Pulmonary artery endothelial cell (primary cell): ENCODE measurements at places on chromosomes 11 and 22. TPM values are rescaled to one million over a fixed set of nuclear protein-coding genes. Genes with fewer than 3 reads are reported as not detected.

Gene P4HA3
- 32.4 and 40.7 TPM in 2 replicates for total RNA-seq

Gene GGT5
- total RNA-seq: 1.8 and 7.0 TPM in 2 replicates

Gene LDHAL6A
- total RNA-seq: not detected in 2 replicates

Gene SUSD2
- total RNA-seq: 0.07 and 0.18 TPM in 2 replicates

Gene CXCR5
- not detected in 2 replicates for total RNA-seq

Gene SMC1B
- under 0.01 and 0.04 TPM in 2 replicates for total RNA-seq

Gene LINC01488
- total RNA-seq: not detected in 2 replicates

Gene KCNJ5
- 0.04 TPM in 1 of 2 replicates, not detected in the other for total RNA-seq

DNA sequence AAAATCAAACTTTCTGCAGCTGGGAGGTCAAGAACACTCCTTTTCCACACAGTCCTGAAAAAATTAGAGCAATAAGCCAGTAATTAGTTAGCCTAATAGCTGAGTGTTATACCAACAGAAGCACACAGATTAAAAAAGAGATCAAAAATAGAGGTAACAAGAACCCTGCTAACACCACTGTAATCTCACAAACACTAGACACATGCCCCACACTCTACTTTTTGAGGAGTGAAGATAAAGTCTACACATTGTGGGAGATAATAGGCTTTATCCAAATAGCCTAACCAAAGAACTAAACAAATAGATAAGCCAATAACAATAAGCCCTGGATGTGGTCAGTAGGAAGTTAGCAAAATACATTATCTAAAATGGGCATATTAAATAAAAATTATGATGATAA lies 372.7 kb upstream of the ANO5 start:
- DNase-seq: no peak

DNA sequence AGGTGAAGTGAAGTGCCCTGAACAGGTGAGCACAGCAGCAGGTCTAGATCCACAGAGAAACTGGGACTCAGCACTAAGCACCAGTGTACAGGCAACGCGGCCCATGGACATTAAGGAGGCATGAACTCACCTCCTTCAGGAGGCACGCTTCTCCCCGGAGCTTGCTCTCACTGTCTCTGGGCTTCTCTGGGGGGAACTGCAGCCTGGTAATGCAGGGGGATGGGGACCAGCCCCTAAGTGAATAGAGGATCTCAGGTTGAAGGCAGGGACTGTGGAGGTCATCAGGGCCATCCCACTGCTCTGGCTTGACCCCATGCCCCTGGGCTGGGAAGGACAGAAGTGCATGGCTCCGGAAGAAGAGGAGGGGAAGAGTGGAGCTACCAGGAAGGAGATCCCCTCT lies 495.6 kb upstream of the B3GAT1 start:
- no peak for DNase-seq

DNA sequence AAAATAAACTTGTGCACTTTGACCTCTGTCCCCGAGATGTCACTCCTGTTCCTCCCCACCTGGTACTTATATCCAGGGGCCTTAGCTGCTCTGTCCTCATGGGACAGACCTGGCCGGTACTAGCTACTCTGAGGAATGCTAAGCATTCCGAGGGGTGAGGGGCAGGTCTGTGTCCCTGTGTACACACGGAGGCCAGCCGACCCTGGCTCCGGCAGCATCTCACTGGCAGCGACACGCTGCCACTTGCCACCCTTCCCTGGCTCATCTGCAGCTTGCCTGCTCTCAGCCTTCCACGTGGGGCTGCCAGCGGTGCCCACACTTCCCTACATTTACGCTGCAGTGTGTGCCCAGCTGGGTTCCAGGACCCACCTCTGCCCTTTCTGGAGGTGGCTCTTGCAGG lies 21.6 kb upstream of the TEF start:
- no peak for DNase-seq

GRCh38 chr11:113567867-113568544 lies 92.8 kb upstream of the DRD2 start:
- DNase-seq: no peak

GRCh38 chr22:25012741-25013143 lies 60.2 kb downstream of the KIAA1671 start:
- no peak for DNase-seq

DNA sequence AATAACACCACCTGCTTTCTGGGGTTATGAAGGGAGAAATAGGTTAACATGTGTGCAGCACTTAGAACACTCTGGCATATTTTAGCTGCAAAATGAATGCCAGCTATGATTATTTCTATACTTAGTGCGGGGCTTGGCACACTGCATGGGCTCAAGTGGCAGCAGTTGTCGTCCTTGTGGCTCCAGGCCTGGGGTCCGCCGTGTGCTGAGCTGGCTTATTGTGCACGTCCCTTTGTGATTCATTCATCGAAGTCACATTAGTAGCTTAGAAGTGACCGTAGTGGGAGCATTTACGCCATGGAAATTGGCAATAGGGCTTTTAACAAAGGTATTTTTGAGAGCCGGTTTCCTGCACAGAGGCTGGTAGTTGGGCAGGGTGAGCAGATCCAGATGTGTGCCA lies 4.2 kb downstream of the RASD2 start:
- DNase-seq: no peak

- DNase-seq: no peak
Observed at GRCh38 chr11:128399251-128400121, 187.9 kb downstream of the ETS1 start.

DNA sequence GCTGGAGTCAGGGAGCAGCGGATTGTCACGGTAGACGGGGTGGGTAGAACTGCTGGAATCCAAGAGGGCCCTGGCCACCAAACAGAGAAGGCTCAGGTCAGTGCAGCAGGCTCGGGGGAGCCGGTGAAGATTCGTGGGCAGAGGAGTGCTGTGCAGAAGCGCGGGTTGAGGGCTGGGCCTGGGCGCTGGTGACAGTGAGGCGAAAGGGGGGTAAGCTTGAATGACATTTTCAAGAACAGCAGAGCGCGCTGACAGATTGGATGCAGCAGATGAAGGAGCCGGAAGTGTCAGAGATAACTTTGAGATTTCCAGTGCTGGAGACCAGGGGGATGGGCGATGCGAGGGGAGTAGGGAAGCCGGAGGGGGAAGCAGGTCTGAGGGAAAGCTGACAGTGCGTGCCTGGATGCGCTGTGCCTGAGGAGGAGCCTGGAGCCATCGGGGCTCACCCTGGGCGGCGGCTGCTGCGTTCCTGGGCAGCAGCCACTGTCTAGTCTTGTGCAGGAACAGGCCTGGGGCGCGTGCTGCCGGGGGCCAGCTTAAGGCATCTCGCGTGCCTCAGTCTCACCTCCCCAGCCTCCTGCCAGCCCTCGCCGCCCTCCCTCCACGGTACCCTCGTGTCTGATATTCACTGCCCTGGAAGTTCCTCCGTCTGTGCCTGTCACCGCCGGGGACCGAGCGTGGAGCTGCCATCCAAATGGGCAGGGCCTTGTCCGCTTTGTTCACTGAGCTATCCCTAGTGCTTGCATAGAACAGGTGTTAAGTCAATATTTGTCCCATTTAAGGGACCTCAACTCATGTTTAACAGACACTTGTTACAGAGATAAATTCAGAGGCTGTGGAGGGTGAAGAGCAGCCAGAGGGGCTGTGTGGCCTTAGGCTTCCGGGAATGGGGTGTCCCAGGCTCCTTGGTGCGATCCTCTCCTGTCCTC lies 5.2 kb downstream of the GRIK4 start:
- no peak for DNase-seq

- no peak for DNase-seq
Observed at GRCh38 chr22:49997932-49998717, 14.4 kb downstream of the IL17REL start.

GRCh38 chr11:75063741-75064314 lies 32.8 kb downstream of the OR2AT4 start:
- no peak for DNase-seq

DNA sequence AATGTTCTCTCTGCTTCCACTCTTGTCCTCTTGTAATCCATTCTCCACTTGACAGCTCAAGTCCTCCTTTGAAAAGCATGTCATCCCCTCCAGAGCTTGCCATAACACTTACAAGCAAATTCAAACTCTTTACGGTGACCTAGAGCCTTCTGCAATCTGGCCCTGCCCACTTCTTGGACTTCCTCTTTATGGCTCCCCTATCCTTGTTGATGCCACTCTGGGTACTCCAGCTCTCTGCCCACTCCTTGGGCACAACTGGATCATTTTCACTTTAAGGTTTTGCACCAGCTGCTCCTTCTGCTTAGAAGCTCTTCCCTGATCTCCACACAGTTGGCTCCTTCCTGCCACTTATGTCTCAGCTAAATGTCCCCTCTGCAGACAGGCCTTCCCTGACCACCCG lies 217.9 kb downstream of the DSCAML1 start:
- no peak for DNase-seq

DNA sequence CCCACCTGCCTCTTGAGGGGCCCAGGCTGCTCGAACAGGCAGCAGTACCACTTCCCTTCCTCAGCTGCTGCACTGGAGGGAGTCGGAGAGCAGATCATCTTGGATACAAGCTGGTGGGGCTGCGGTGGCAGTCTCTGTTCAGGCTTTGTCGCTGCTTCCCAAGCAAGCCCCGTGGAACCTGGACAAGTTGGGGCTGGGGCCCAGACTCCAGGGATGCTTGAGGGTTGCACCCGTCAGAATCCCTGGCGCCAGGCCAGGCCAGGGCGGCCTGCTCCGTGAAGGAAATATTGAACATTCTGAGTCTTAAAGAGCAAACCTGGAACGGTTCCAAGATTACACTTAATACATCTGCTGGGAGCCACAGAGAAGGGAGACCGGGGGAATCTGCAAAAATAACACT lies 310.1 kb upstream of the SORL1-AS1 start:
- DNase-seq: no peak

- DNase-seq: no peak
Observed at GRCh38 chr11:104118105-104118744, 45.7 kb downstream of the PDGFD start.

DNA sequence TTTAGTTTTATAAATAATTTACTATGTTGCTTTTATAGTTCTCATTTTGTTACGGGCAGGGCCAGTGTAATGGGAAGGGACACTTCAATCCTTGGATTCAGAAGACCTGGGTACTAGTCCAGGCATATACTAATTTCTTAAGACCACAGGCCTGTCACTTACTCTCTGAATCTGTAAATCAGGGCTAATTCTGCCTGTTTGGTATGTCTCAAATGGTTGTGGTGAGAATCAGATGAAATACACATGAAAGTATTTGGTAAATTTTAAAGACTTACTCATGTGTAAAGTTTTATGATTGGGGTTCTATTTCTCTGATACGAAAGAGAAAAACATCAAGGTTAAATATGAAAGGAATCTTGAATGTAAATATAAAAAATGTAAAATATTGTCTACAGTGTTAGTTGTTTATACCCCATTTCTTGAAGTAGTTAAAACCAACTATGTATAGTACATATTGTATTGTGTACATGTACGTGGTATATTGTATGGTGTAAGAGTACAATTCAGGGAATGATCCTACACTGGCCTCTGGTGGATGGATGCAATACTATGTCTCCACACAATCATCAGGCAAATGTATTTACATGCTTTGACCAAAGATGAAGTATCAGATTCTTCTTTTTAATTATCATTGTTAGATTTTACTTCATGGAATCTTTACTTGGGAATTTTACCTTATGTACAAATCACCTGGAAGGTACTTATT lies 24.5 kb upstream of the RAG2 start:
- DNase-seq: no peak

- no peak for DNase-seq
Observed at GRCh38 chr11:28003615-28004014, 104.3 kb downstream of the KIF18A start.

- DNase-seq: no peak
Observed at GRCh38 chr11:104858882-104859775, 39.1 kb downstream of the CASP12 start.

DNA sequence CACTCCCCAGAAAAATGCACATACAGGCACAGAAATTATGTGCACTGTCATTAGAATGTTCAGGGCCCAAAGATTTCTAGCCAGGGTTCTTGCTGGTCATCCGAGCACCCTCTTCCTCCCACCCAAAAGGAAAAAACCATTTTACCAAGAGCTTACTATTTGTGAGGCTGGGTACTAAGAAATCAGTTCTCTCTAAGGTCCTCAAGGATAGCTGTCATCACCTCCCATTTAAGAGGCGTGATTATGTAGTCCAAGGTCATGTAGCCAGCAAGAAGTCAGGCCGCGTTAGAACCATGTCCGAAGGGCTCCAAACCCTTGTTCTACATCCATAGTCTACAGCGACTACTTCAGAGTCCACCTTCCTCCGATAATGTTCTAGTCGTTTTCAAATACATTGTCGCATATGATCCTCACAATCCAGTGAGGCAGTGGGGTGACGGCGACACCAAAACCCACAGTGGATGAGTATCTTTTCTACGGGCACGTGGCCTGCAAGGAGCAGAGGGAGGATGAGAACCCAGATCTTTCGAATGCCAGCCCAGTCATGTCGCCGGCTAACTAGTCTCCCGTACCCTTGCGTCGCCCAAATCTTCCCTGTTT lies 634 bp downstream of the TIMM8B start:
- no peak for DNase-seq

DNA sequence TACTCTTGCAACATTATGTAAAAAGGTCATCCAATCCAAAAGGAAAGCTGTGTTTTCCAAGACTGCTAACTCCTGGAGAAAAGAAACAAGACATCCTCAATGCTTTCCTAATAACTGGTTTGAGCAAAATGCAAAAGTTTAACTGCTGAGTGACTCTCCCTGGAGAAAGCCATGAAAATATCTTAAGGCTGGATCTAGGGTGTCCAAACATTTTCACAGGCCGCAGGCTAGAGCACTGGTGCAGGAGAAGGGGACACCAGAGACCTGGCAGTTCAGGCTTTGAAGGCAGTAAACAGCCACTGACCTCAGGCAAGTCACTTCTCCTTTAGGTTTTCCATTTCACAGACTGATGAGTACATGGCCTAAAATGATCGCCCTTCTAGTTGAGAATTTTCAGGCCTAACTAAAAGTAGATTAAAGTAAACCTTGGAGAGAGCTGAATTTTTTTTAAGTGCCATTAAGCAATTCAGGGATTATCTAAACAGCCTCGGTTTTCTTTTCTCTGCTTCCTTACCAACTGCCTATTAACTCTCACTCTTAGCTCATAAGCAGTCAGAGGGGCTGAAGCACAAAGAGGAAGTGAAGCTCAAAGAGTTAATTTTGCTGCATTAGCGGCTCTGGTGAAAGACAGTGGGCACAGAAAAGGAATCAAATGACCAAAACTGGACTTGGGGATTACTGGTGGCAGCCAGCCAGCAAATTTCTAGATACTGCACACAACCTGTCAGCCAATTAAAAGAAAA lies 2.3 kb downstream of the CHKA start:
- DNase-seq: no peak

DNA sequence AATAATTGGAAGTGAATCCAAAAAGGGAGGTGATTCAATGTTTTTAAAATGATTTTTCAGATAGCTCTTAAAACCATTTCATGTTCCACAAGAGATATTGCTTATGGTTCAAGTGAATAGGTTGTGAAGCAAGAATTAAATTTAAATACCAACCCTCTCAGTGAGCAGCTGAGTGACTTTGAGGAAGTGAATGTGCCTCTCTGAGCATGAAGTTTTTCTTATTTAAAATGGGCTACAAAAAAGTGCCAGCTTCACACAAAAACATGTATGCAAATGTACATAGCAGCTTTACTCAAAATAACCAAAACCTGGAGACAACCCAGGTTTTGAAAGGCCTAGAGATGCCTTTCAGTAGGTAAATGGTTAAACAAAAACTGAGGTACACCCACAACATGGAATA lies 35.5 kb upstream of the GAB4 start:
- no peak for DNase-seq
